ENCODE measurements at places on chromosomes 1 and 21. TPM values are rescaled to one million over a fixed set of nuclear protein-coding genes. Genes with fewer than 3 reads are reported as not detected.

GRCh38 chr1:36083219-36083618 is 675 bp upstream of the TEKT2 start:
- DNase-seq = no peak

ZFP69B gene
- total RNA-seq = 3.7 TPM

DNA sequence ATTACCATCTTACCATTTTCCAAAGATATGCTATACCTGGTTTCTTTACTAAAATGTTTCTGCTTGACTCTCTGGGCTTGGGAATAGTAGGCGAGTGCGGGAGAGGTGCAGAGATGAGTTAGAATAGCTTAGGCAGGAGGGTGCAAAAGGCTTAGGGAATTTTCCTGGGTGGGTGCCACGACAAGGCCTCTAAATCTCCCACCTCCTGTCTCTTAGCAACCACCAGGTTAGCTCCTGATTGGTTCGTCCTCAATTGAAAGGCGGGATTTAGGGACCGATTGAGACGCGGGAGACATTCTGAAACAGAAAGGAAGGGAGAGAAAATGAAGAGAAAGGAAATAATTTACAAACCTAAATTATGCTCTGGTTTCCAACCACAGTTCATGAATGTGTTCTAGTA is 3.1 kb downstream of the ACKR1 start:
- DNase-seq = no peak

DNA sequence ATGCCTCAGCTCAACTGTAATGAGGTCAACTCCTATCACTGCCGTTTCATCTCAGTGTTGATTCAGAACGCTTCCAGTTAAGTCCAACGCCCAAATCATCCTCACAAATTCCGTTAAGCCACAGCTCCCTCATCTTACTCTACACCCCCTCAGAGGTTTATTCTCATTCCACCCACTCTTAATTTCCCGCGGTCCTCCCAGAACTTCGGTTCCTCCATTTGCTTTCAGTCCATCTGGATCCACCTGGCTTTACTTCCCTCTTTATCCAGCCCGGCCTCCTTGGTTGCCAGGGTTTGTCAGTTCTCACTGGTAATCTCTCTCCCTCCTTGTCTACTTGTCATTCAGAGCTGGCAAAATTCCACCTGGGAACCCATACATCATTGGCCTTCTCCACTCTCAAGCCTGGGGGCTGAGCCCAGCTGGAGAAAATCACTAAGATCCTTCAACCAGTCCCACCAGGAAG is 51.3 kb upstream of the RUNX1 start:
- DNase-seq = no peak

GRCh38 chr1:70075761-70076160 is 129.6 kb downstream of the LRRC40 start:
- DNase-seq = no peak

GRCh38 chr1:186841599-186841998 is 12.8 kb downstream of the PLA2G4A start:
- peak; percentile 24 for DNase-seq

DNA sequence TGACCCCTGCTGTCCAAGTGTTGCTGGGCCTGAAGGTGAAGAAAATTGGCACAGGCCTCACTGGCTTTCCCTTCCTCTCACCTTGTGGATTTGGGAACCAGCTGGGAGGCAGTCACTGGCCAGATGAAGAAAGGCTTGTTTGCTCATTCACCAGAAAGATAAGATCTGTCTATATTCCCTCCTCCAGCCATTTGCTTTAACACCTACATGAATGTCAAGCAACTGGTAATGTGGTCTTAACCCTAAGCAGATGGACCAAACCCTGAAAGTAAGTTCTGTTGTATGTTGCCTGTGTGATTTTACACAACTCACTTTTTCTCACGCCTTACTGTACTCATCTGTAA is 10.3 kb upstream of the SRRM1 start:
- DNase-seq = no peak

DNA sequence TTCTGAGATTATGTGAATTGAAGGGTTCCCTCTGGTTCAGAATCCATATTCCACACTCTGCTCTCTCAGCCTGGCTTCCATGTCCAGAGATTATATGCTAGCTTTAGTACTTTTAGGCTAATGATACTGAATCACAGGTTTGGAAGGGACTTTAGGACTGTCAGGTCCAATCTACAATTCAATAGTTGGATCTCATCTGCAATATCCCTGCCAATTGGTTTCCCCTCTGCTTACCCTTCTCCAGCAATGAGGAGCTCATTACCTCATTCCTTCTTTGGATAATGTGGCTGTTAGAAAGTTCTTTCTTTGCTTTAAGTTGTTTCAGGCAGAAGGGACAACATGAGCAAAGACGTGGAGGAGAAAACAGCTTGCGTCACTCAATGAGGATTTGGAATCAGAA is 245.3 kb downstream of the PLPP3 start:
- DNase-seq = no peak

DNA sequence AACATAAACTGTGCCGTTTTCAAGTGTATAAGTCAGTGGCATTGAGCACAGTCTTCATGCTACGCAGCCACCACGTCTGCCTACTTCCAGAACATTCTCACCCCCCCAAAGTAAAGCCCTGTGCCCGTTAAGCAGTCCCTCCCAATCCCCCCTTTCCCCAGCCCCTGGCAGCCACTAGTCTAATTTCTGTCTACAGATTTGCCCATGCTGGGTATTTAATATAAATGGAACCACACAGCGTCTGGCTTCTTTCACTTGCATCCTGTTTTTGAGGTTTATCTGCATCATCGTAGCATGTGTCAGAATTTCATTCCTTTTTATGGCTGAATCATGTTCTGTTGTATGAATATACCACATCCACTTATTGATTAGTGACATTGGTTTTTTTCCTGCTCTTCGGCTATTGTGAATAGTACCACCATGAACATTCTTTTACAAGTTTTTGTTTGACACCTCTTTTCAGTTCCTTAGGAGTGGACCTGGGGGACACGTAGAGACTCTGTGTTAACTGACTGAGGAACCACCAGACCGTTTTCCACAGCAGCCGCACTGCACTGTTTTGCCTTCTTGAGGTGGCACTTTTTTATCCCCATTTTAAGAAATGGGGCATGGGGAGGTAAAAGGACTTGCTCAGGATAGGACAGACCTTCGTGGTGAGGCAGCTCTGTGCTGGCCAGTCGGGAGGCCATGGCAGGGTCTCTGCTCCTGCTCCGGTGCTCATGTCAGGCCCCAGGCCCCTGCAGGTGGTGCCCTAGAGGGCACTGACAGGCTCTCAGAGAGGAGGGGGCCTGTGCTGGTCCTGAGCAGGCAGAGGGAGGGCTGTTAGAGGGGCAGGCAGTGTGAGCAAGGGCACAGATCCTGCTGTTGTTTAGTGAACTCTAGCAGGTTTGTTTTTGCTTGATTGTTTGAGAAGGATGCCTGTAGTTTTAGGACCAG is 123.8 kb downstream of the PCBP3 start:
- no peak for DNase-seq

All from PC-9 (cell line).